ENCODE measurements at places on chromosomes 12 and 14. TPM values are rescaled to one million over a fixed set of nuclear protein-coding genes. Genes with fewer than 3 reads are reported as not detected.
A peak's percentile ranks its signal among the peaks of the same experiment; 100 is the strongest.

The ZNF605 gene
- 6.6 TPM for total RNA-seq

The MGAT4C gene
- 0.33 TPM for total RNA-seq

The IL31 gene
- total RNA-seq, result not detected

The EIF2S3B gene
- 0.39 TPM for total RNA-seq

The OVCH1 gene
- not detected for total RNA-seq

The MDGA2 gene
- 0.33 TPM for total RNA-seq

The RNASE1 gene
- 3.6 TPM for total RNA-seq

The TRHDE gene
- not detected for total RNA-seq

The TAS2R20 gene
- 3.6 TPM for total RNA-seq

The TMEM132C gene
- total RNA-seq, result 1.8 TPM

The FOXA1 gene
- not detected for total RNA-seq

GRCh38 chr12:685388-685787 lies 22.1 kb upstream of the NINJ2 start:
- no peak for DNase-seq

GRCh38 chr12:41055875-41056577 lies 132.1 kb upstream of the PDZRN4 start:
- DNase-seq, result no peak

GRCh38 chr12:89697296-89697695 lies 11.3 kb downstream of the ATP2B1 start:
- DNase-seq, result no peak

GRCh38 chr12:46268583-46269428 lies at the start of gene SLC38A1:
Gene SLC38A1 (minus strand): TSS chr12:46269043. CDS start chr12:46239800, 29,243 bp downstream.
- peak; percentile 87 for DNase-seq

- DNase-seq, result peak; percentile 23
Observed at GRCh38 chr12:101044512-101045059, 165.5 kb downstream of the SLC5A8 start.

- DNase-seq, result no peak
Observed at GRCh38 chr12:21526721-21527345, 737 bp downstream of the SPX start.

GRCh38 chr12:69880571-69880970 lies 55.5 kb downstream of the MYRFL start:
- DNase-seq, result peak; percentile 49

DNA sequence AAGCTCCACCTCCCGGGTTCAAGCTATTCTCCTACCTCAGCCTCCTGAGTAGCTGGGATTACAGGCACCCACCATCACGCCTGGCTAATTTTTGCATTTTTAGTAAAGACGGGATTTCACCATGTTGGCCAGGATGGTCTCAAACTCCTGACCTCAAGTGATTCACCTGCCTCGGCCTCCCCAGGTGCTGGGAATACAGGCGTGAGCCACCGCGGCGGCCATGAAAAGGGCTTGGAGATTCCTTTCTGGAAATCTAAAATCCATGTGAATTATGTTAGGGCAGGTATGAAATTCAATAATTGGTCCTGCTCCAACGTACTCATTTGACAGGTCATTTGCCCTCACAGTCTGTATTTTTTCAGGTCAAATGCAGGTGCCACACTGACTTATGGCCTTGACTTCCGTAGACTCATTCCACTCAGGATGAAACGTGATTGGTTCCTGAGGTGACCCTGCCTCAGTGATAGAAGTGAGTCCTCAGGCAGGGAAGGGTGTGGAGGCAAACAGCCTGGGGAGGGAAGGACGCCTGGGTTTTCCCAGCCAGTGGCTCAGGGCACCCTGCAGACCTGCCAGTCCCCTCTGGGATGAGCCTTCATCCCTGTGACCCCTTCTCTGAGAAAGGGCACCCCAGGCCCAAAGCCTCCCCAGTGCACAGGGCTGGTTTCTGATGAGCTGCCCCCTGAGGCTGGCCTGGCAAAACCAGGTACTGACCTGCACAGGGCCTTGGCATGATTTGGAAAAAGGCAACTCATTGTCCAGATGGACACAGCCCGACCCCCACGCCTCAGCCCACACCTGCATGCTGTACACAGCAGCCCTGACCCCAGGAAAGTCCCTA lies 48.7 kb downstream of the PSMA6 start:
- no peak for DNase-seq

GRCh38 chr12:101876322-101876860 lies 989 bp upstream of the DRAM1 start:
- DNase-seq, result peak; percentile 14

- DNase-seq, result no peak
Observed at GRCh38 chr14:30678926-30679431, 56.9 kb downstream of the SCFD1 start.

DNA sequence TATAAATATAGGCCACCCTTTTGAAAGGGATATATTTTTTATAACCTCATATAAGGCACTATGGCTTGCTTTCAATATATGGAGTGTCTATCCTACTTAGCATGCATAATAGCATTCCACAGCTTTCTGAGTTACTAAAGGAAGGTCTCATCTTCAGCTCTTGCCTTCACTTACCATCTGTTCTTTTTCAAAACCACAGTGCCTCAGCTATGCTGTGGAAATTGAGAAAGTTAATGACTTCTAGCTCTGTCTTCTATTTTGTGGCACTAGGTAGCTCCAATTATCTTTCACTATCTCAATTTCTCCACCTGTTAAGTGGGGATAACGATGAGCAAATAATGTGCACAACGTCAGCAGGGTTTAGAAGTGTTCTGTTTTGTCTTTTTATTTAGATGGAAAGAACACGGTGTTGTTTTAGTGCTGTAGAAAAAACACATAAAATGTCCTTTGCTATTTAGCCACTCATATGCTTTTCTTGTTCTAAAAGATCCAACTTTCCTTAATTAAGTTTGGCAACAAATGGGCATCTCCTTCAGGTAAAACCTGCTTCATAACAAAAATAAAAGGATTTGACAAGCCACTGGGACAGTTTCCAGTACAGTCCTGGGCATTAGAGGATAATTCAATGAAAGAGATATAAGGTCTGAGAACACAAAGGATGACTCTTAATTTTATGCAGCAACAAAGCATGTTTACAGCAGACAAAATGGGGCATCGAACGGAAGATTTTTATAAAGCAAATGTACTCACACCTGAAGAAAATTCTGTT lies 462.0 kb upstream of the SYT1 start:
- no peak for DNase-seq

DNA sequence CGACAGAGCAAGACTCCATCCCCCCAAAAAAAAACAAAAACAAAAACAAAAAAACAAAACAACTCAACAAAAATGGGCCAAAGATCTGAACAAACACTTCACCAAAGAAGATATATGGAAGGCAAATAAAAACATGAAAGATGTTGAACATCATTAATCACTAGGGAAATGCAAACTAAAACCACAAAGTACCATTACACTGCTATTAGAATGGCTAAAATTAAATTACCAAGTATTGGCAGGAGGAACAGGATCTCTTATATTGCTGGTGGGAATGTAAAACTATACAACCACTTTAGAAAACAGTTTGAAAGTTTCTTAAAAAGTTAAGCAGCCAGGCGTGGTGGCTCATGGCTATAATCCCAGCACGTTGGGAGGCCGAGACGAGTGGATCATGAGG lies 12.9 kb downstream of the SOS2 start:
- no peak for DNase-seq

DNA sequence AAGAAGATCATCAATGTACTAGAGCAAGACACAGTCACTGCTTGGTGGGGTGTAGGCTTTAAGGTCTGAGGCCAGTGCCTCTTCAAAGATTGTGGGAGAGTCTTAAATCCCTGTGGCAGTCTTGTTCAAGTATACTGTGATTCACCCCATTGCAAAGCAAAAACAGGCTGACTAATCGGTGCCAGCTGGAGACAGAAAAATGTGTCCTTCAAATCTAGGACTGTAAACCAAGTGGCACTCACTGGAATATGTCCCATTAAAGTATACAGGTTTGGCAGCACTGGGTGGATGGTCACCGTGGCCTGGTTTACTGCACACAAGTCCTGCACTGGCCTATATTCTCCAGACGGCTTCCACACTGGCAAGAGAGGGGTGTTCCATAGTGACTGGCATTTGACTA lies 1315.3 kb downstream of the TMEM121 start:
- no peak for DNase-seq

GRCh38 chr12:16719713-16720416 lies 113.9 kb upstream of the LMO3 start:
- no peak for DNase-seq

DNA sequence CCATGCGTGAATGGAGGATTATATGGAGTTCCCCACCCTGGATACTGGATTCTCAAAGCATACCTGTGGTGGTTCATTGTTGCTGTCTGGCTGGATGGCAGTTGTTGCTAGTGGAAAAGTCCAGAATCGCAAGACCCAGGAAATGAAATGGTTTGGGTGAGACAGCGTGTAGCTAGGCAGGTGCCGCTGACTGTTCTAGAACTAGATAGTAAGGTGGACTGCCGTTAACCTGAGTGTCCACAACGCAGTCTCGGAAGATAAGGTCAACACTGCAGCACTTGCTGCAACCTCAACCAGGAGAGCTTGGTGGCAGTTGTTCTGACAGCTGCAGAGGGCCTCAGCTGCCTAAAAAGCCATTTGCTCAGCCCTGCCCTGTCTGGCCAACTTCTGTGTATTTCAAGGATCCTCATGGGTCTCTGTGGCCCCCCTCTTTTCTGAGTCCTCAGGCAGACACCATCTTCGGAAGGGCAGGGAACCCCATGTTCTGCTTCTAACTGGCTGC lies 15.5 kb upstream of the IRF2BPL start:
- peak; percentile 15 for DNase-seq

- peak; percentile 53 for DNase-seq
Observed at GRCh38 chr12:120639771-120640721, at the start of gene CABP1. Gene CABP1 (plus strand): TSS chr12:120640626. CDS start chr12:120640686, 60 bp downstream.

DNA sequence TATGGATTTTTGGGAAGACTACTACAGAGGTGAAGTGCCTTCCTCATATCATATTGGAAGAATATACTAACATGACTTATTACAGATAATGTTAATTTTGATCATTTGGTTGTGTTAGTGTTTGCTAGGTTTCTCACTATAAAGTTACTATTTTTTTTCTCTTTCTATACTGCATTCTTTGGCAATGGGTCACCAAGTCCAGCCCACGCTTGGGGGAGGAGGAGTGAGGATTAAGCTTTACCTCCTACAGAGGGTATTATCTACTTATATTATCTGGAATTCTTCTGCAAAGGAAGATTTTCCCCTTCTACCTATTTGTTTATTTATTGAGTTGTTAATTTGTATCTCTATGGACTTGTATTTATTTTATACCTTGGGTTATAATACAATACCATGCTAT lies 31.5 kb downstream of the SCN8A start:
- peak; percentile 49 for DNase-seq

All from cardiac muscle cell (in vitro differentiated cells and primary cell).